Activated CD4-positive, CD25-positive, alpha-beta regulatory T cell (primary cell): ENCODE measurements at places on chromosomes 6 and 20.

DNA sequence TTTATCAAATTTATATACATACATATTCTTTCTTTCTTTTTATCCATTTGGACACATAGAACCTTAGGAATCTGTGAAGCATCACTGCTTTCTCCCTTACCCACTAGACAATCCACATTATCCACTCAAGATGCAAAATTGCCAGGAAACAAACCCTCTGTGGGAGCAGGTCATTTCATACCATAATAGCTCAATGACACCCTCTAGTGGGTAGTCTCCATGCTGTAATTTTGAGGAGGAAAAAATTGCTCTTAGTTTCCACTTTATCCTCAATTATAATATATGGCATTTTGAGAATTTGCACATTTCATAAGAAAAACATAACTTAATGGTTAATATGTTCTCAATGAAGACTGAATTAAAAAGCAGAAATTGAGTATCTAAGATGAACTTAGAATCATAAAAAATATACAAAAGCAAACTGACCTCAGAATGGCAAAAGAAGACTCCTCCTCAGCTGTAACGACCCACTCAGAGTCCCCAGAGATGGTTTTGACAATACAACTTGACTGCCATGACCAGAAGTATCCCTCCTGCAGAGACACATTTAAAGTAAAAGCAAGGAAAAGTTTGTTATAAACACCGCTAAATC lies 164.1 kb downstream of the FRK start:
- no peak for DNase-seq

DNA sequence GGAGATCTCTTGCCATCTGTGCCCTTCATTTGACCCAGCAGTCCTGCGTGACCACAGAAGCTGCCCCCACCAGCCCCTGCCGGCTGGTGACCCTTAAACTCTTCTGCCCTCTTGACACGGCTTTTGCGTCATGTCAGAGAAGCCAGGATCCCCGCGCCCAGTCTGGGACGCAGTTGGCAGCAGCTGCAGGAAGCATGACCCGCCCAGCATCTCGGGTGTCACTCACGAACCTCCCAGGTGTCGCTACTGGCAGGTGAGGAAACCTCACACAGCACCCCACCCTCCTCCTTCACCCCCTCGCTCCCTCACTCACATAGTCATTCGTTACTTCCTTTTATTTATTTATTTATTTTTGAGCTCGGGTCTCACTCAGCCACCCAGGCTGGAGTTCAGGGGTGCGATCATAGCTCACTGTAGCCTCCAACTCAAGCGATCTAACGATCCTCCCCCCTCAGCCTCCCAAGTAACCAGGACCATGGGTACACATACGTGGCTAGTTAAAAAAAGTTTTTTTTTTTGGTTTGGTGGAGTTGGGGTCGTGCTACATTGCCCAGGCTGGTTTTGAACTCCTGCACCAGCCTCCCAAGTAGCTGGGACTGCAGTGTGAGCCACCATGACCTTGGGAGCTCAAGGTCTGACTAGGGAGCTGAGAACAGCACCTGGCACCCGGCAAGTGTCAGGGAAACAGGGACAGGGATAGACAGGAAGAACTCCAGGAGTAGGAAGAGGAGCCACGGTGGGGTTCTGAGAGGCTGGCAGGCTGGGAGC lies 14.1 kb upstream of the SPDEF start:
- no peak for DNase-seq

DNA sequence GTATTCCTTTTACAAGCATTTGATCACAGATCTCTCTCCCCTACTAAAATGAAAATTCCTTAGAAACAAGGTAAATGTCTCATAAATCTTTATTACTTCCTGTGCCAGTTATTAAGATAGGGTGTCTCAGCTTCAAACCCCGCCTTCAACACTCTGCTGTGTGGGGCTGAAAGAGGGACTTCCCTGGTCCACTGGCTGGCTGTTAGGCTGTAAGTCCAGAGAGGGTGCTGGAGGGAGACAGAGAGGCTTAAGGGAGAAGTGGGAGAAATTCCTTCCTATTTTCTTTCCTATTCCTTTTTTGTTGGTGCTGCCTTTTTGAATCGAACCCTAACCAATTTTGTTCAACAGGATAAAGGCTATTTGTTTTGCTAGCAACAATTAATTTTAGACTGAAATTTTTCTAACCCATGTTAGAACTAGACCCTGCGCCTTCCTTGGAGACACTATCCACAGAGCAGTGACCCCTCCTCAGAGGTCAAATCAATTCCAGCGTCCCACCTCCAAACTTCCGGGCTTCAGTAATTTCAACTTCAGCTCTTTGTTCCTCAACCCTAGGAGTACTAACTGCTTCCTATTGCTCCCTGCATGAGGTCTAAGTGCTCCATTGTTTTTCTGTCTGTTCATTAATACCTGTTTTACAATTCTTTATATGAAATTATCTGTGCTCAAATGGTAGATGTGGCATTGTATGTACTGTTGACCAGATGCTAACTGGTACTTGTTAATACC lies 207.5 kb upstream of the OPRM1 start:
- DNase-seq, result no peak

GRCh38 chr20:17501701-17502100 lies 29.5 kb downstream of the BFSP1 start:
- no peak for DNase-seq

GRCh38 chr20:37131486-37131885 lies 35.7 kb upstream of the RBL1 start:
- no peak for DNase-seq

- DNase-seq, result no peak
These were observed 16.8 kb upstream of the TAAR1 start for GRCh38 chr6:132675749-132676148.

DNA sequence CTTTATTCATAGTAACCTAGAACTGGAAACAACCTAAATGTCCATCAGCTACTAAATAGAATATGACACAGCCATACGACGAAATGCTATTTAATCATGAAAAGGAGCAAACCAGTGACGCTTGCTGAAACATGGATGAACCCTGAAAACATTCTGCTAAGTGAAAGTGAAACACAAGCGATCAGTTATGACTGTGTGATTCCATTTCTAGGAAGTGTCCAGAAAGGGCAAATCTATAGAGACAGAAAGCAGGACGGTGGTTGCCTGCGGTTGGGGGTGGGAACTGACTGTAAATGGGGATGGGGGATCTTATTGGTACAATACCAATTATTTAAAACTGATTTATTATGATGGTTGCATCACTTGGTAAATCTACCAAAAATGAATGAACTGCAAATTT lies 126.8 kb downstream of the IPCEF1 start:
- DNase-seq, result no peak

GRCh38 chr6:13380761-13381160 lies 52.4 kb upstream of the TBC1D7 start:
- no peak for DNase-seq

- no peak for DNase-seq
These were observed 336.9 kb downstream of the CD83 start for GRCh38 chr6:14454473-14454775.

GRCh38 chr6:116277124-116277523 lies 2.6 kb downstream of the TSPYL1 start:
- DNase-seq, result no peak

GRCh38 chr6:34358389-34358905 lies 34.0 kb downstream of the NUDT3 start:
- no peak for DNase-seq

- DNase-seq, result no peak
These were observed 446.0 kb upstream of the IMPG1 start for GRCh38 chr6:76518443-76518842.

DNA sequence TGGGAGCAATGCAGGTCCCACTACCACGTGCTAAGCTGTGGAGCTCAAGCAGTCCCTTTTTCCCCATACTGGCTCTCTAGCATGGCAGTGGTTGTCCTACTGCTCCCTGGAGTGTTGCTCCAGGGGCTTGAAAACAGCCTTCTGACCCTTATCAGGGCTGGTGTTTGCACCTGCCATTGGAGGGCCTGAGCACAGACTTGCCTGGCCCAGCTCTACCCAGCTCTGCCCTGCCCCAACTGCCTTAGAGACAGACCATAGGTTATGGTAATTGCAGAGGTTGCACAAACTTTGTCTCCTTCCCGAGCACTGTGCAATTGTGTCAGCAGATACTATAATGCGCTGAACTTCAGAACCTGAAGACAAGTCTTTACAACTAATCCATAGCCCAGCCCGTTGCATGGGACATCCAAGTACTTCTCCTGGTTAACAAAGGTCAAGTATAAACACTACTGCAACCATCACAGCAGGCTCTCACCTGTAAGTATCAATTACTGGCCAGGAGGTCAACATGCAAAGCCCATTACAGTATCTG lies 58.7 kb downstream of the PDSS2 start:
- no peak for DNase-seq

DNA sequence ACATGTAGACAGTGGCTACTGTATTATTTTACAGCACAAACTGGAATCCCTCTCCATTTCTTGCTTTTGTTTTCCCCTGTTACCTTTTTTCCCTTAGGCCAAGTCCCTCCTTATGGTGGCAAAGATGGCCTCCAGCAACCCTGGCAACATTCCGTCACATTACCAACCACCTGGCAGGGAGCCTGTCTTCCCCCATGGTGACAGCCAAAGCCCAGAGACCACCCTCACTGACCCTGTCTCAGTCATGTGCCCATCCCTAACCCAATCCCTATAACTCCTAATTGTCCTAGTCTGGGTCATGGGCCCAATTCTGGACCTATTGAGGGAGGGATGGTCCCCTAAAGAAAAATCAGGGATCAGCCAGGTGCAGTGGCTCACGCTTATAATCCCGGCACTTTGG lies 27.6 kb downstream of the PARD6B start:
- DNase-seq, result no peak

- DNase-seq, result no peak
These were observed 64.0 kb downstream of the QRSL1 start for GRCh38 chr6:106693418-106693817.

DNA sequence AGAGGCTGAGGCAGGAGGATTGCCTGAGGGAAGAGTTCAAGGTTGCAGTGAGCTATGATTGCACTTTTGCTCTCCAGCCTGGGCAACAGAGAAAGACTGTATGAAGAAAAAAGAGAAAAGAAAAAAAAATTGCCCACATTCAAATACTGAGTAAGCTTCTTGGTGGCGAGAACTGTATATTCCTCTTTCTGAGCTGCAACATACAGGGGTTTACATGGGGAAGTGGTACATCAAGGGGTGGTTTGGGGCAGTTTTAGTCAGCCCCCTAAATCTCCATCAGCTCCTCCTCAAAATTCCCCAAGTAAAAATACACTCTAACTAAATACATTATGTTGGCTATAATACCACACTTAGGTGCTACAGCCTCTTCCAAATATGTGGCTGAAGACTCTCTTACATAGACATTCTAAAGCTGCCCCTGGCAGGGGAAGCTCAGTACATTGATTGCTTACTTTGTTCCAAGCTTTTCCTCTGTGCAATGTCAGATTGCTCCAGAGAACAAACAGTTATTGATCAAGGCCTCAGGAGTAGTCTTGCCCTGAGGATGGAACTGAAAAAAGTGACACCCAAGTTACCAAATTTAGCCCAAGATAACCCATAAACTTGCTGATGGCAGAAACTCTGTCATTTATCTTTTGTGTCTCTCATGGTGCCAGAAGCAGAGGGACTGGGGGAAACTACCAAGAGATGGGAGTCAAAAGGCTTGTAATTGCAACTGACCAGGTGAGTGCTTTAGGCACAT lies 107.4 kb upstream of the RIPOR2 start:
- DNase-seq, result no peak

DNA sequence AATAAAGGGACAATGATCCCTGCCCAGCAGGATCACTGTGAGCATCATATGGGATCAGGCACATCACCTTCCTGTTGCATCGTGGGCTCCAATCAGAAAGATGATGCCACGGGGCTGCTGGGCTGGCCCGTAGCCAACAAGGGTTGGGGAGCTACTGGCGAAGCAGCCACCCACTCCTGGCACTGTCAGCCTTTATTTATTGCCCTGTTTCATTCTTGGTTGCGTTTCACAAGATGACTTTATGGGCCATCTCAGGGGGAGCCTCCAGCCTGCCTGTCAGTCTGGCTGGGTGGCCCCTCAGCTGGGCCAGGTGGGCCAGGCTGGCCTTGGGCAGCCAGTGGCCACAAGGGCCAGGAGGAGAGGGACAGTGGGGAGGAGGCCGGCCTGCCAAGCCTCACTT lies 17.3 kb downstream of the VSTM2L start:
- no peak for DNase-seq

- no peak for DNase-seq
These were observed 25.0 kb downstream of the L3MBTL3 start for GRCh38 chr6:130043344-130043743.

DNA sequence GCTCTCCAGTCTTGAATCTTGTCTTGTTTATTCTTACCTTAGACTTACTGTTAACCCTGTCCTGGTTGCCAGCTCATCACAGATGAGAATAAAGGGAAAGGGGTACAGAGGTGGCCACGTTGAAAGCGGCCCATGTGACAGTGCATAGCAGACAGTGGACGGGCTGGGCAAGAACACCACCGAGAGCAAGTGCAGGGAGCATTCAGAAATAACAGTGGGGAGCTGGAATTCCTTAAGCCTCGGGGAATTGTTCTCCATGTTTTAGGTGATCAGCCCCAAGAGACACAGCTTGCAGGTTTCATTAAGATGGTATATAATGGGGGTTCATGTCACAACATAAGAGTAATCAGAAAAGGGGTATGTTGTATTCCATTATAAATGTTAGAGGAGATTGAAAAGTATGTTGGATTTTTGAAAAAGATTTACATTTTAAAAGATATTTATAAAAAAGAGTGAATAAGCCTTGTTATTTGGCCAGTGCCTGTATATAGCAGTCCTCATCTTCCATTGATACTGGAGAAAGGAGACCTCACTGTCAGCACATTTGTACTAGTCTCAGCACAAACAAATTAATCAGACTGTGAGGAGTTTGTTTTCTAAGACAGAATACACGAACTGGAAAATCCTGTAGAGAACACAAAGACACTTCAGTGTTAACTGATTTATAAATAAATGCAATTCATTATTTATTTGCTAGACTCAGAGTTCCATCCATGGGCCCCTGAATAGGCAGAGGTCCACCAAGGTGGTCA lies 35.4 kb downstream of the VAPB start:
- DNase-seq, result no peak

DNA sequence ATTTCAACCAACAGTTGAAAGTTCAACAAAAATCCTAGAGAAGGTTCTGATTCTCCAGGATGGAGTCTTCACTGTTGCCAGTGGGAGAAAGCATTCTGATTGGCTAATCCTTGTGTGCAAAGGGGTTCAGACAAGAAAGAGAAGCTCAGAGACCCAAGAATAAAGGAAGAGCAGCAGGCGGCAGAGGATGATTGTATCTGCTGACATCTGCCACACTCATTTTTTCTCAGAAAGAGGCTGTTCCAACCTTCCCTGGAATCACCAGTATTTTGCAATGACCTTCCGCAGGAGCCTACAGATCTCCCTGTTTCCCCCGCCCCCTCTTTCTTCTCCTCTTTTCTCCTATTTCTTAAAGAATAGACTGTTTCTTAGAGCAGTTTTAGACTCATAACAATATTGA lies 376.7 kb downstream of the CDH26 start:
- no peak for DNase-seq

DNA sequence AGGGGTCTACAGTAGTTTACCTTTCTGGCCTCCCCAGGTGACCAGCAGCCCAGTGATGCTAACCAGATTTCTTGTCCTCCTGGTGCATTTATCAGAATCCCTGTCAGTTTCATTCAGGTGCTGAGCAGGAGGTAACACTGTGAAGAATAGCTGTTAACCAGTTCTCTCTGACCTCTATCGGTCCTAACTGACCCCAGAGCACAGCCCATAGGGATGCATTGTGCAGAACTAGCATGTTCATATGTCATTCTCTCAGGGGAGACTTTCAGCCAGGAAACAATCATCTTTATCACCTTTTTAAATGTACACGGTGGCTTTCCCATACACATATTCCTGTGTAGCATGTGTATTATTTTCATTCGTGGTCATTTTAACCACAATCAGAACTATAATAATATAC lies 49.9 kb downstream of the CNR1 start:
- DNase-seq, result no peak

- no peak for DNase-seq
These were observed 621.5 kb upstream of the CDH4 start for GRCh38 chr20:60630609-60631008.
